HT1080 (cell line): ENCODE measurements at places on chromosomes 7 and 10. TPM values are rescaled to one million over a fixed set of nuclear protein-coding genes. Genes with fewer than 3 reads are reported as not detected.

DNA sequence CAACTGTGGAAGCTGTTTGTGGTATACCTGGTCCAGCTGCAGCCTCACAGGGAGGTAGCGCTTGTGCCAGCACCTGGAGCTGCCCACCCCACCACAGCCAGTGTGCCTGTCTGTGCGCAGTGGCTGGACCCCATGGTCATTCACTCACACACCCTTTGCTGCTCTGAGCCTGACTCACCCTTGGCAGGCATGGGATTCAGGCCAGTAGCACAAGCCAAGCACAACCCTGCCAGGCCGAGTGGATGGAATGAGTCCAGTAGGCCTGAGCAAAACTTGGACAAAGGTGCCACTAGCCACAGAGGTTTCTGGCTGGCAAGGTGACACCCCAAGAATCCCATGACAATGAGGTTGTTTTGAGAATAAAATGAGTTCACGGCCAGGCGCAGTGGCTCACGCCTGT, 19.0 kb downstream of the RBM48 start:
- no peak for DNase-seq

GRCh38 chr7:14604606-14605005, 297.9 kb downstream of the DGKB start:
- DNase-seq, result peak; percentile 22

GRCh38 chr7:28507525-28508282, 95.4 kb downstream of the CREB5 start:
- no peak for DNase-seq

DNA sequence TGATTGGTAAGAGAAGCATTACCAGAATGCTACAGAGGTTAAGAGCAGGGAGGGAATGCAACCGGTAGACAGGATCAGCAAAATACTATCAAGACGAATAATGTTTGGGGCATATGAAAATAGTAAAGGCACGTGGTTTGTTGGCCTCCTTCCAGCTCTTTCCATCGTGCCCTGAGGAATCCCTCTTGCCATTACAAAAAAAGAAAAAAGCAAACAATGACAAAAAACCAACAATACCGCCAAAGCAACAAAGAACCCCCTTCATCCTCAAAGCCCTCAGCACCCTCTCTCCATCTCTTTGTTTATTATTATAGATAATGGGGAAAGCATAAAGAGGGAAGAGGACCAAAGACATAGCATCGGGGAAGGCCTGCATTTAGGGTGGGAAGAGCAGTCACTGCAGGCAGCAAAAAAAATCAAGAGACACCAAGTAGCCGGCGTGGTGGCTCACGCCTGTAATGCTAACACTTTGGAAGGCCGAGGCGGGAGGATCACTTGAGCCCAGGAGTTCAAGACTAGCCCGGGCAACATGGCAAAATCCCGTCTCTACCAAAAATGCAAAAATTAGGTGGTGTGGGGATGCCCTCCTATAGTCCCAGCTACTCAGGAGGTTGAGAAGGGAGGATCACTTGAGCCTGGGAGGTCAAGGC, 78.0 kb downstream of the HIP1 start:
- no peak for DNase-seq

GRCh38 chr7:2518737-2519118, 846 bp upstream of the LFNG start:
- no peak for DNase-seq

DNA sequence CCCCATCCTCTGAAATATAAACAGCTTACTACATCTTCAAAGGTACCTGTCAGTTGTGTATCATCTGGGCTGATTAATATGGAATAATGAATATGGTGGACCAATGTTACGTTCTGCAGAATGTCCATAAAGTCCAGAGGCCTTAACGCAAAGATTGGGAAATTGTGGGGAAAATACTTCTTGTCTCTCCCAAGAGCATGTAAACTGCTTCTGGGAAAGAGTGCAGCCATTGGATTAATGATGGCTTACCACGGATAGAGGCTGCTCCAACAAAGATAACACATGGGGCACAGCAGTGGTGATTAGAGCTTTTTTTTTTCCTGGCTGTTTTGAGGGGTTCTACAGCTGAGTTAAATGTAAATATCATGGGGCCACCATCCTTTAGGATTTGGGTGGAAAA, 340.4 kb upstream of the AKR1E2 start:
- DNase-seq, result no peak

GRCh38 chr10:91433620-91434019, 23.5 kb downstream of the HECTD2 start:
- no peak for DNase-seq

DNA sequence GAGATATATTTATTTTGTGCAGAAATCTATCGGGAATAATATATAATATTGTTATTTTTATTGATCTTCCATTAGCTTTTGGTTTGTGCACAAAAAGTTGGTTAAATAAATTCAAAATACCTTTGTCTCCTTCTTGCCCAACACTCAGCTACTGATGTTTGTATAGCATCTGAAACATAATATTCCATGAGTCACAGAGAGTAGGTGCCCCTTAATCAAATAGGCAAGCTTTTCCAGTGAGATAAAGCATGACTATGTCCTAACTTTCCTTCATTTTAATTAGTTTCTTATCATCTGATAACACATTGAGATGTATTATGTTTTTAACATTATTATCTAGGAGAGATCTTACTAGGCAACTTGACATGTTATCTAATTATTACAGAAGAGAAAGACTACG, 432.2 kb downstream of the KIF20B start:
- no peak for DNase-seq

GRCh38 chr7:102270178-102270887, 16.3 kb upstream of the SH2B2 start:
- DNase-seq, result no peak

DNA sequence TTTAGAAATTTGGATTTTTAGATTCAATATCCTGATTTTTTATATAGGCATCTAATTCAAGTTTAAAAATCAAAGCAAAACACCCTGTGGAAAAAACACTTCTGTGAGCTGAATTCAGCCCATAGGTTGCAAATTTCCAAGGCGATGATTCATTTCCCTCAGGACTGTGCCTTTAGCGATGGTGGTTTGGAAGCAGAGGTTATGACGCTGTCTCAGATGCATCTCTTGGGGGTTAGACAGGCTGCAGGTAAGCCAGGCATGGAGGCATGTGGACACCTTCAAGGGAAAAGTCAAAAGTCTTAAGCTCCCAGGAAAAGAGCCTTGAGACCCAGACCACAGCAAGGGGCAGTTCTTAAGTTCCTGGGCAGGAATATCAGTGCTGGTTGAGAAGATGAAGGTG, 9.5 kb upstream of the FRA10AC1 start:
- DNase-seq, result peak; percentile 58

GRCh38 chr7:101245147-101245668, 327 bp upstream of the FIS1 start:
- DNase-seq, result no peak

- DNase-seq, result no peak
These were observed 242.6 kb downstream of the DNAJB6 start for GRCh38 chr7:157579425-157579824.

GRCh38 chr10:133475821-133476640, 22.3 kb downstream of the SCART1 start:
- no peak for DNase-seq

- no peak for DNase-seq
These were observed 2.3 kb downstream of the ABCB1 start for GRCh38 chr7:87598234-87599009.

DNA sequence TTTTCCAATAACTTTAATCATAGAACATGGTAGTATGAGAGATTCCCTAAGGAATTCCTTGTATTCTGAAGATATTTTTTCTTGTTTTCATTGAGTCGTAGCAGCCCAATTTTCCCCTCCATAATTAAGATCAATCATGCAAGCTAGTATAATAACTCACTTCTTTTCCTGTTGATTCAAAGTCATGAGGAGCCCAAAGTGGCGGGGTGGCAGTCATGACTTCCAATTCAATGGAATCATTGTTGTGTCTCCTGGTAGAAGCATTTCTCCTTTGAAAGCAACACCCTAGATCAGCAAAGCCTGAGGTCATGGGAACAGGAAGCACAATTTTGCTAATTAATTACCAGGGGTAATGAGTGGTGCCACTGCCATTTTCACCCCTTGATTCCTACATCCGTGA, 77.6 kb upstream of the MAGI2 start:
- no peak for DNase-seq

- DNase-seq, result peak; percentile 75
These were observed at the start of gene KDM7A for GRCh38 chr7:140176811-140177702. Gene KDM7A, minus strand, starts transcription at chr7:140176983. Its CDS starts 46 bp downstream, at chr7:140176937.

Gene MALRD1
- not detected in 2 replicates for total RNA-seq

Gene IQUB
- not detected in 2 replicates for total RNA-seq

Gene KLF14
- 0.16 and 0.20 TPM in 2 replicates for total RNA-seq

Gene PSTK
- total RNA-seq, result 9.1 and 9.6 TPM in 2 replicates

Gene TMEM248
- total RNA-seq, result 101 and 108 TPM in 2 replicates

Gene AQP1
- 0.10 TPM in 1 of 2 replicates, not detected in the other for total RNA-seq

Gene RPA3
- total RNA-seq, result 45.0 and 56.6 TPM in 2 replicates
